NCI-H1694 treated with DMSO at 0.1 percent for 48 hours (cell line): ENCODE measurements at places on chromosomes 4 and X.

DNA sequence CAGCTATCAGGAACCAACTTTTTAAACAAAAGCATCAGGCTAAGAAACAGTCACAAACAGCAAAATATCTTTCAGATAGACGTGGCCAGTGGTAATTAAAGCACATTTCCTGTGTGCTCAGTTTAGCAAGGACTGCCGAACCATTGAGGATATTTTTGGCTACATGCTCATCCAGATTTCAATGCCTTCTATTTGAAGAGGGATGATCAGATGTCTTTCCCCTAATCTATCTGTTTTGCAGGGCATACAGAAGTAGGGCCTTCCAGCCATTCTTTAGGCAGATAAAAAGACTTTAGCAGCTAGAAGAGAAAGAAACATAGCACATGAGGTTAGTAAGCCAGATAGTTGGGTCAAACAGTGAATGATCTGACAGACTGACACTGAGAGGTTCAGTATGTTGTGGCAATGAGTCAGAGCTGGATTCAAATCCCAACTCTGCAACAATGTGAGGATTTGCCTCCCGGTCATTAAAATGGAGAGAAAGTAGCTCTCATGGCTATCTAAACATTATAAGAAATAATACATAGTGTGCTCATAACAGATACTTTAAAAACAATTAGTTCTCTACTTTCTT, 100.0 kb upstream of the PRKG2 start:
- DNase-seq = no peak

DNA sequence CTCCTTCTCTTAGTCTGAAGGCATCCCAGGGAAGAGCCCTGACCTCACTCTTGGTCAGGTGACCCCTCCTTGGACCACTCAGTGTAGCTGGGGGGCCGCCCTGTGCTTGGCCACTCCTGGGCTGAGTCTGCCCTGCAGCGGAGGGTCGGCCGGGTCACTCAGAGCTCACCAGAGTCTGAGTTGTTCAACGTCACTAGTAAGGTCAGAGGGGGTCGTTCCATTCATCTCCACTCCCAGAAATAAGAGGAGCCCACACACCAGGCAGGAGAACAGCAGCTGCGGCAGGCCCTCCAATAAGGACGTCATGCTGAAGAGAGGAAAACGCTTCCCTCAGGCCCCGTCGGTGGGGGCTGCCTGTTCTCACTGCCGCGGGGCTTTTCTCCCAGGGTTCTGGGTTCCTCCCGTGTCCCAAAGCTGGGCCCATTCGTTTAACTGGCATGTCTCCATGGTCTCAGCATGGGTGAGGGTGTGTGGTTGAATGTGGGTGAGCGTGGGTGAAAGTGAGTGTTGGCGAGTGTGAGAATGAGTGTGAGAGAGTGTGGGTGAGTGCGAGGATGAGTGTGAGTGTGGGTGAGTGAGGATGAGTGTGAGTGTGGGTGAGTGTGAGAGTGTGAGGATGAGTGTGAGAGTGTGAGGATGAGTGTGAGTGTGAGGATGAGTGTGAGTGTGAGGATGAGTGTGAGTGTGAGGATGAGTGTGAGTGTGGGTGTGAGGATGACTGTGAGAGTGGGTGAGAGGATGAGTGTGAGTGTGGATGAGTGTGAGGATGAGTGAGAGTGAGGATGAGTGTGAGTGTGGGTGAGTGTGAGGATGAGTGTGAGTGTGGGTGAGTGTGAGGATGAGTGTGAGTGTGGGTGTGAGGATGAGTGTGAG, 47.7 kb downstream of the ING2 start:
- DNase-seq = no peak

GRCh38 chr4:10893395-10893794, 208.8 kb upstream of the CLNK start:
- DNase-seq = no peak

GRCh38 chr4:47340914-47341313, 122.6 kb downstream of the COMMD8 start:
- DNase-seq = no peak

DNA sequence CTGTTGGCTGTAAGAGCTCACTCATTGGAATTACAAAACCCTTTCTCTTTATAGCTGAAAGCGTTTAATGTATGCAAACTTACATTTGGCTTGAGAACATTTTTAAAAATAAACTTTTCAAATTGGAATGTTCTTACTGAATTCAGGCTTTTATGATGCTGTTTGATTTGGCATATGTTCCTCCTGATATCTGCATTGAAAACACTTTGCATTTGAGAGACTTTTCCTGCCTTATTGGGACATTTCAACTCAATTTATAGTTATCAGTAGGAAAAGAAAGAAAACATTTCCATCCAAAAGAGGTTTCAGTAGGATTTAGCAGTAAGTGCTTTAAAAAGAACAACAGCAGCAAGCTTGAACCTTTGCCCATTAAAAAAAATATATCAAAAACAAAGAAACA, 520.0 kb downstream of the IL1RAPL1 start:
- DNase-seq = no peak

DNA sequence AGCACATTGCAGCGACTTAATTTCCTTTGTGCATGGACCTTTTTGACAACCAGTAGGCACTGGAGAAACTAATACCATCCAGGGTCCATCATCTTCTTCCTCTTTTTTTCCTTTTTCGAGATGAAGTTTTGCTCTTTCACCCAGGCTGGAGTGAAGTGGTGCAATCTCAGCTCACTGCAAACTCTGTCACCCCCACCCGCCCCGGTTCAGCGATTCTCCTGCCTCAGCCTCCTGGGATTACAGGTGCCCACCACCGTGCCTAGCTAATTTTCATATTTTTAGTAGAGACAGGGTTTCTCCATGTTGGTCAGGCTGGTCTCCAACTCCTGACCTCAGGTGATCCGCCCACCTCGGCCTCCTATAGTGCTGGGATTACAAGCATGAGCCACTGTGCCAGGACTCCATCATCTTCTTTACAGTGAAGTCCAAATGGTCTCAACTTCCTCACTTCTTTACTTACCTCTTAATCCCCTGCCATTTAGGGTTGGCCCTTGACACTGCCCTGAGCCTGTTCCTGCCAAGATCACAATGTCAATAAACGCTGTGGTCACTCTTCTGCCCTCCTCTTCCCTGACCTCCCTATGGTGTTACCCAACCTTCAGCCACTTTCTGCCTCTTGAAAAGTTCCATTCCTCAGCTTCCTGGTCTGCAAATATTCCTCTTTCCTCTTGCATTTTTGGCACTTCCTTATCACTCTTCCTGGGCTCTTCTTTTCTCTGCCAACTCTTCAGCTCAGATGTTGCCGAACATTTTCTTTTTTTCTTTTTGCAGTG, 119.8 kb upstream of the SLC34A2 start:
- DNase-seq = no peak

- DNase-seq = no peak
Measured at GRCh38 chr4:71472946-71473345, 134.1 kb downstream of the SLC4A4 start.

DNA sequence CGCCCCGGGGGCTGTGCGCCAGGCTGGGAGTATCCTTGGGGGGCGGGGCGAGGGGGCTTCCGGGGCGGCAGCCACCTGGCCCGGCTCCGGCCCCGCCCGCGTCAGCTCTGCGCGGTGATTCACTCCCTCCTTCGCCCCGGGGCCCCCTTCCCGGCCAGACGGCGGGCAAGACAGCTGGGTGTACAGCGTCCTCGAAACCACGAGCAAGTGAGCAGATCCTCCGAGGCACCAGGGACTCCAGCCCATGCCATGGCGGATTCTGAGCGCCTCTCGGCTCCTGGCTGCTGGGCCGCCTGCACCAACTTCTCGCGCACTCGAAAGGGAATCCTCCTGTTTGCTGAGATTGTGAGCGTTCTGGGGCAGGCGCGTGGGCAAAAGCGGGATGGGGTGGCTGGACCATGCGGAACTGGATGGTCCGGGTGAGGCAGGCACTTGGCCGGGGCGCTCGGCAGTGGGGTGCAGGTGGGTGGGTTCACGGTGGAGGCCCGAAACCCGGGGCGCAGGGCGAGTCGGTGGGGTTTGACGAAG, at the start of gene PLP2:
Gene PLP2 (plus strand): TSS at position 147 of the 528 bp plus-strand sequence. CDS start 103 bp downstream, at position 250.
- DNase-seq = no peak

GRCh38 chrX:106404512-106404911, 207.3 kb upstream of the RADX start:
- DNase-seq = no peak

DNA sequence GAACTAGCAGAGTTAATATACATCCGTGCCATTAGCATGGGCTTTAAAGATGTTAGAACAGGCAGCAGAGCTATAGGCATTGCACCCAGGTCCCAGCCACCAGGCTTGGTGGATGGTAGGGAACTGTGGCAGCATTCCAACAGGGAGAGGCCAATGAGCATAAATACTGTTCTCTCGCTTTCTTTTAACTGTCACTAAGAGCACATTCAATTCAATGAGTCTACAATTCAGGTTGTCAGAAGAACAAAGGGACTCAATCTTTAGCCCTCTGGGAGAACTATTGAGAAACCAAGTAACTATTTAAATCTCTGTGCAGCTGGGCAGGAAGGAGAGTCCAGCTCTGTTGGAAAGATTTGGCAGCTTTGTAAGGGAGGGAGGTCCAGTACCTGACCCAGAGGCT, 165.6 kb downstream of the CHIC1 start:
- no peak for DNase-seq

GRCh38 chr4:188037003-188037713, 41.6 kb downstream of the ZFP42 start:
- DNase-seq = no peak

- DNase-seq = no peak
Measured at GRCh38 chrX:136659174-136659573, 11.2 kb downstream of the CD40LG start.

DNA sequence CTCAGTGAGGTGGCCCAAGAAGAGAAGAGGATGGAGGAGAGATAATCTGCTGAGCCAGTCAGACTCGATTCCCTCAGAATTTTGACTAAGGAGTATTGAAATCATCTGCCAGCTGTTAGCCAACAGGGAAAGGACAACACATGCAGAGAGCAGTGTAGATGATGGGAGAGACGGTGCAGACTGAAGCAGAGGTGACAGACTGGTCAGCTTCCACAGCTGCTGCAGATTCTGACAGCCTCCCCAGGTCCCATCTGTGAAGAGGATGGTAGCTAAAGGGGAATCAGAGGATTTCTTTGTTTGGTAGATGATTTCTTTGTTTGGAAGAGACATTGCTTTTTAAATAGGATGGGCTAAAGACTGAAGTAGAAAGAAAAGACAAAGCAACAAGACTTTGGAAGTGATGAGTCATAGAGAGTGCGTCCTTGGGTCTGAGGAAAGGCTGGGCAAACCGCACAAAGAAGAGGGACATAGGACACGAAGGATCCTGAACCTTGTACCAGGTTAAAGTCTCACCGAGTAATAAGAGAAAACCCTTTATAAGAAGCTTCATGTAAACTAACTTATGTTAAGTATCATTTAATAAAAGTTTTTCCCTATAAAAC, 27.6 kb downstream of the INTU start:
- no peak for DNase-seq

DNA sequence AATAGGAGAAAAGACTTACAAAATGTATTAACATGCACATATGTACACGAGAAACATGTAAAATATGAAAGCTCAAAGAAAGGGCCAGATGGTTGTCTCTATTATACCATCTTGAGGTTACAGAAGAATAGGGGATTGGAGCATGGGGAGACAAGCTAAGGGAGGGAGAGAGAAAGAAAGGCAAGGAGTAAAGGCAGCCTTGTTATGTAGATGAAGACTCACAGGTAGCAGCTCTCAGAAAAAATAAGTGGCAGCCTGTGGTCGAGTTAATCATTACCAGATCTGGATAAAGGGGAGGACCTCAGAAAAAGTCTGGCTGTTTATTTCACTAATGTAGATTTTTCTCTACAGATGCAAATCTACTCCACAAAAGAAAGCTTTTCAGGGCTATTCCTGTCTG, 26.6 kb upstream of the PPP1R2C start:
- DNase-seq = no peak

DNA sequence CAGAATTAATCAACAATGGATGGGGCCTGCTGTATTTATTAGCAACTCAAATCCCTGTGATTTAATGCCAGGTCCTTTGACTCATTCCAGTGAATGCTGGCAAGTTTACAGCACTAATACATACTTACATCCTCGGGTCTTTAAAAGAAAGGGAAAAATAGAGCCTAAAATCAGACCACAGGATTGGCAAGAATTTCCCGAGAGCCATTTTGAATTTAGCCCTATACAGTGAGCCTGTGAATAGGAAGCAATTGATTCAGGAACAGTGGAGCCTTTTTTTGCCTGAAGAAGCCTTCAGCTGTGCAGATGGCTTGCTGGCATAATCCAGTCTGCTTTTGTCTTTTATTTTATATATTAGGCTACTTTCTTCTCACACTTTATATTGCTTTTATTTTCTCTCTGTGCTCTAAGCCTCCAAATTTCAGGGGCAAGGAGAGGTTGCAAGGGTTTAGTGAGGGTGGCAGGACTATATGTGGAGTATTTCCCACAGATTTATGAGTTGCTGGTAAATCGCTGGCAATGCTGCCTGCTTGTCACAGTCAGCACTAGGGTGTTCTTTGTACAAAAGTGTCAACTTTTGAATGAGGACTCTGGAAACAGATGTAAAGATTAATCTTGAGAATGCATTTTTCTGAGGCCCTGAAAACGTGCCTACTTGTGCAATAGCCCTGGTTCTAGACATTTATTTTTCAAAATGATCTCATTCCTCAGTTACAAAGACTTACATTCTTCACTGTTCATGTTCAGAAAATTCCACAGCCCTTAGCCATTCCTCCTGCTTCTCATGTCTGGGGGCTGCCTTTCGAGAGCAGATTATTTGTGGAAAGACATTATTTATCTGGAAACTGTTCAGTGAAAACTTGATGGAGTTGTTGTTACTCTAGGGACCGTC, 303.5 kb downstream of the SPRY1 start:
- DNase-seq = no peak

DNA sequence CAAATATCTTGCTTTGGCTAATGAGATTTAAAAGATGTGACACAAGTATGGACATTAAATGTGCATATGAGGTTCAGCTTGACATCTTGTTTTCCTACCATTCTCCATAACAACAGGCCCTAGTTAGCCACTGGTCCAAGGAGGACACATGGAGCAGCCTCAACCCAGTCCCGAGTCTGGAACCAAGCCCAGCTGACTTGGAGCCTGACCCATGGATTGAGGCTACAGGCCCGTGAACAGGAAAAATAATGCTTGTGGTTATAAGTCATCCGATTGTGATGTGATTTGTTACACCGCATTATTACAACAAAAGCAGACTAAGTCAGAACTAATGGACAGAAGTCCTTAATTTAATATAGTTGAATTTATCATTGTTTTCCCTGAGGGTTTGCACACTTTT, 123.2 kb upstream of the BANK1 start:
- DNase-seq = no peak

DNA sequence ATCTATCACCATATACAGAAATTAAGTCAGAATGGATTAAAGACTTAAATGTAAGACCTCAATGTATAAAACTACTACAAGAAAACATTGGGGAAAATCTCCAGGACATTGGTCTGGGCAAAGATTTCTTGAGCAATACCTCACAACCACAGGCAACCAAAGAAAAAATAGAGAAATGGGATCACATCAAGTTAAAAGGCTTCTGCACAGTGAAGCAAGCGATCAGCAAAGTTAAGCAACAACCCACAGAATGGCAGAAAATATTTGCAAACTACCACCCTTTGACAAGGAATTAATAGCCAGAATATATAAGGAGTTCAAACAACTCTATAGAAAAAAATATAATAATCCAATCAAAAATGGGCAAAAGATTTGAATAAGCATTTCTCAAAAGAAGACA, 236.9 kb upstream of the EMCN start:
- no peak for DNase-seq

GRCh38 chrX:120207009-120207605, 43.5 kb upstream of the ZBTB33 start:
- DNase-seq = no peak
